ENCODE measurements at places on chromosomes 11 and 22.

- DNase-seq = no peak
These were observed 2.0 kb downstream of the DAGLA start for GRCh38 chr11:61682093-61682732.

DNA sequence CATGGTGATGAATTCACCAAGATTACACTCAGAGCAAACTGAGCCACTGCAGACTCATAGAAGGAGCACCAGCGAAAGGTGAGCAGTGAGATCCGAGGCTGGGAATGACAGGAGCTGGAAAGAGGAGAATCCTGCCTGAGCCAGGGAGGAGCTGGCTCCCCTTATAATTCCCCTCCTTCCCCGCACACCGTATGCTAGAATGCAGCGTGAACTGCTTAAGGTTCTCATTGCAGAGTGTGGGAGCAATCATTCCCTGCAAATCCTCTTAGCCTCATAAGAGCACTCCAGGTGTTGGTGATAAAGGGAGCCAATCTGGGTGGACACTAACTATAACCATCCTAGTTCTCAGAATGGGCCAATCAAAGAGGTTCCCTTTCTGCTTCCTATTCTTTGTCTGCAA, 127.6 kb upstream of the TEAD1 start:
- DNase-seq = no peak

- DNase-seq = no peak
These were observed 145.7 kb upstream of the NECTIN1 start for GRCh38 chr11:119874660-119875238.

- no peak for DNase-seq
These were observed 159.3 kb downstream of the MN1 start for GRCh38 chr22:27642104-27642800.

DNA sequence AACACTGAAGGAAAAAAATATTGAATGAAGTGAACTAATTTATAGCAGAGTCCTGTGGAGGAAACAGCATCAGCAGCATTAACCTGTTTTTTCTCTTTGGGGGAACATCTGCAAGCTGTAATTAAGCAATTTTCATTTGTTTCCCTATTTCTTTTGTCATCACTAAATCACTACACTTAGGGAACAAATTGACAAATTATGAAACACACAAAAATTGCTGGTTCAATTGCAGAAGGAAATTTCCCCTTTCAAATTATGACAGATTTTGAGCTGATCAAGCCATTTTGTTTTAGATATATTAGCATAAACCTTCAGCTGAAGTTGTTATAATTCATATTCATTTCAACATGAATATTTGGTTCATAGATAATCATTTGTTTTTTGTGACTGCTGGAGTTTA, 22.2 kb upstream of the RAG2 start:
- no peak for DNase-seq

- DNase-seq = no peak
These were observed 240.0 kb downstream of the MIAT start for GRCh38 chr22:26897384-26897783.

- DNase-seq = no peak
These were observed 1321.7 kb downstream of the TBC1D22A start for GRCh38 chr22:48084041-48084728.

GRCh38 chr22:37483050-37483449, 3.1 kb downstream of the MFNG start:
- no peak for DNase-seq

- DNase-seq = peak; percentile 28
These were observed 8.6 kb downstream of the DNHD1 start for GRCh38 chr11:6505577-6506240.

GRCh38 chr22:45917146-45917545, 59.8 kb downstream of the WNT7B start:
- DNase-seq = no peak

DNA sequence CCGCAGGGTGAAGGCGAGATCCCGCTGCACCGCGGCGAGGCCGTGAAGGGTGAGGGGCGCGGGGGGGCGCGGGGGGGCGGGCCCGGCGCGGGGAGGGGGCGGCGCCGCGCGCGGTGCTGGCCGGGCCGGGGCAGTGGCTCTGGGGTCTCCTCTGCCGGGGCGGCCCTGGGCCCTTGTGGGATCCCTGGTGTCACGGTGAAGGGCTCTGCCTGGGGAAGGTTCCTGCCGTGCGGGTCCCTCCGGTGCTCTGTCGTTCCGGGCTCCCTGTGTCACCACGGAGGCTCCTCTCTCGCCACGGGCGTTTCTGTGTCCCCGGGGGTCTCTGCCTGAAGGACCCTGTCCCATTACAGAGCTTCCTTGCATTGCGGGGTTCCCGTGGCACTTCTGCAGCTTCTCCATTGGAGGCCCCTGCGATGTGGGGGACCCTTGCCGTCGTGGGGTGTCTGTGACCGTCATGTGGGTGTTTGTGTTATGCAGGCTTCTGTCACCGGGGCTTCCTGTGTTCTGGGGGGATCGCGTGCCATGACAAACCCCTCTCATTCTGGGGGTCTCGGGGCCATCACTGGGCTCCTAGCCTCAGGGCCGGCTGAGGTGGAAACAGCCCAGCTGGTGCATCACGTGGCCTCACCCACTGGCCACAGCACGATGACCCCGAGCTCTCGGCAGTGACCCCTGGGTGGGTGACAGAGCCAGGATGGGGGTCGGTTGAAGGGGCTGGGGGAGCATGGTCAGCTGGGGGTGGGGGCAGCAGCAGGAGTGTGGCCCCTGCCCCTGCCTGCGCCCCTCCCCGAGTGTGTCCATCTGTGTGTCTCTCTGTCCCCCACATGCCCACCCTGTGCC, 25.3 kb downstream of the SHANK3 start:
- no peak for DNase-seq

- DNase-seq = no peak
These were observed 15.3 kb downstream of the MACROD1 start for GRCh38 chr11:64150481-64151239.

DNA sequence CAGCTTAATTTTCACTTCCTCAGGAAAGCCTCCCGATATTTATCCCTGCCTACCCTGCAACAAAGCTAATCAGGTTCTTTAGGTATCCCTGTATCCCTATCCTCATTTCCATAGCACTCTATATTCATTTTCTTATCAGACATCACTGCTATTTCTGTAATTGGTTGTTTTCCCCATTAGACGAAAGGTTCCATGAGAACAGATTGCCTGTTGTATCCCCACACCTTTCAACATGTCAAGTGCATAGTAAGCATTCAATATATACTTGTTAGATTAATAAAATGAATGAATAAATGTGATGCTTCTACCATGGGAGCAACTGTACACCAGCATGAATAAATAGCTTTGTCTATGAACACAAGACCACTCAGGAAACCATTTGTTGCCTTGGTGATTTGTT, 499.8 kb downstream of the DLG2 start:
- no peak for DNase-seq

GRCh38 chr11:3632070-3632660, 9.6 kb downstream of the ART5 start:
- no peak for DNase-seq

- DNase-seq = no peak
These were observed 15.4 kb upstream of the NEFH start for GRCh38 chr22:29464581-29464980.

- DNase-seq = peak; percentile 81
These were observed 52.5 kb downstream of the TPCN2 start for GRCh38 chr11:69101115-69101791.

DNA sequence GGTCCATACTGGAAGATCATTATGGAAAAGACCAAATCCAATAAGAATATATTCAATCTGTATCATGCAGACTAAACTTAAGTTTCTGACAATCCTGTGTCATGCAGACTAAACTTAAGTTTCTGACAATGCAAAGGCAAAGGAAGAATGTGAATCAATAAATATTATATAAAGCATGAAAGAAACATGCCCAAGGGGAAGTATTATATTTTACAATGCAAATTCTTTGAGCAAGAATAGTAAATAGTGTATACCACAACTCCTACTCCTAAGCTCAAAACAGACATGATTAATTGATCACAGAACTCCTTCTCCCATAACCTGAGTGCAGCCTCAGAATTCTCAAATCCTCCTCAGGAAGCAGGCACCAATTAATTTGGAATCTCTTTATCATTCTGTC, 71.3 kb upstream of the BDNF start:
- DNase-seq = no peak

DNA sequence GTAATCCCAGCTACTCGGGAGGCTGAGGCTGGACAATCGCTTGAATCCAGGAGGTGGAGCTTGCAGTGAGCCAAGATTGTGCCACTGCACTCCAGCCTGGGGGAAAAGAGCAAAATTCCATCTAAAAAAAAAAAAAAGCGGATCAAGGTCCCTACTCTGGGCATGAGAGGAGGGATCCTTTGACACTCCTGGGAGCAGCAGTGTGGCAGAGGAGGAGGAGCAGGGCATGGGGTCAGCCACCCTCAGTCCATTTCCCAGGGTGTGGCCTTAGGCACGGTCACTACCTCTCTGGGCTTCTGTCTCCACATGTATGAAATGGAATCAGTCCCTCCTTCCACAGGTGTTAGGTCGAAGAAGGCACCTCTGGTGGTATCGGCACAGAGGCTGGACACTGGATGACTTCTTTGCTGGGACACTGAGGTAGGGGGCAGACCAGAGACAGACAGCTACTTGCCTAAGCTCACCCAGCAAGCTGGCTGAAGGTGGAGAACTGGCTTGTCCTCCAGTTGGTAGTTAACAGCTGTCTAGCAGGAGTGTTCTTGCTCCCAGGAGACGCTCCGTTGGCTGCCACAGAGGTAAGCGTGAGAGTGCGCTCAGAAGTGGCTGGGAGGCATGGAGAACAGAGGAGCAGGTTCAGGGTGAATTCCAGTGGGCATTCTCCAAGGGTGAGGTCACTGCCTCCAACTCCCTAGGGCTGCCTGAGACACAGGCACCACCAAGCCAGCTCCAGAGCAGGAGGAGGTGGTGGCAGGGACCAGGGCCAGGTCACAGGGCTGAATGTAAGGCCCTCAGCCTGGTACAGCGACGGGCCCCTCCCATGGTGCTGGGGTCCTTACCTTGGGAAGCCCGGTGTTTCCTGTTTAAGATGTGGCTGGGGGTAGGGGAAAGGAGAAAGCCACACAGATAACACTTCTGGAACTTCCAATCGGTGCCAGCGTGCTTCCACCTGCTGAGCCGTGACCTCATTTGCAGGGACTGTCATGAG, 19.5 kb downstream of the TXN2 start:
- DNase-seq = no peak

GRCh38 chr11:94504689-94505293, 7.5 kb upstream of the C11orf97 start:
- no peak for DNase-seq

GRCh38 chr22:45507798-45508197, 5.1 kb downstream of the FBLN1 start:
- DNase-seq = no peak

- no peak for DNase-seq
These were observed 85.9 kb downstream of the SBF2 start for GRCh38 chr11:10208131-10208575.

DNA sequence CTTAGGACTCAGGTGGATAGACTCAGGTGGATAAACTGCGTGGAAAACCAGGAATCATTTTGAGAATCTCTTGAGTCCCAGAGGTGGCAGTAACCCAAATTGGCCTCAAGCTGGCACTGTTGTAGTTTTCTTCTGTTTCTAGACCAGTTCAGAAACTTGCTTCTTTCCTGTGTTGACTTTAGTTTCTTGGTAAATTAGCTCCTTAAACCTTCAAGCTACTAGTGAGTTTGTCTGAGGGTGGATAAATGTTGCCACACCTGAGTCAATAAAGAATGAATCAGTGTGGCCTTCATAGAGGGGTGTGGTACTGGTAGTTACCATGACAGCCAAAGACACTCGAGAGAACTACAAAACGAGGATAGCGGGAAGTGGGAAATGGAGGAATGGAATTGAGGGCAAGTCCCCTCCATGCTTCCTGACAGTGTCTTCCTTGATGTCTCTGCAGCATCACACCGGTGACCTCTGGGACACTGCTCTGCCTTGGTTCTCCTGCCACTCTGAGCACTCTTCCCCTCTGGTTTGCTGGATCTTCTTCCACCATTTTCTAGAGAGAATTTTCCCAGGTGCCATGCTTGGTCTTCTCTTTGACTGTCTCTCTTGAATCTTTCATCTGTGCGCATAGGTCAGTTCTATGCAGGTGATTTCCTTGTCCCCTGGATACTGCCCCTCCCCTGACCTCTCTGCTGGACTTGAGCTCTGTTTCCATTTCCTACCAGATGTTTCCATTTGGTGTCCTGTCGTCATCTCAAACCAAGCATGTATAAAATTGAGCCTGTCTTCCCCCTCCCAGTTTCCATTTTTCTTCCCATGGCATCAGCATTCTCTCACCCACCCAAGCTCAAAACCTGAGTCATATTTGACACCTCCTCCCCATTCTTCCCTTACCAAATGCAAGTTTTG, 7.2 kb downstream of the POLD4 start:
- peak; percentile 40 for DNase-seq

DNA sequence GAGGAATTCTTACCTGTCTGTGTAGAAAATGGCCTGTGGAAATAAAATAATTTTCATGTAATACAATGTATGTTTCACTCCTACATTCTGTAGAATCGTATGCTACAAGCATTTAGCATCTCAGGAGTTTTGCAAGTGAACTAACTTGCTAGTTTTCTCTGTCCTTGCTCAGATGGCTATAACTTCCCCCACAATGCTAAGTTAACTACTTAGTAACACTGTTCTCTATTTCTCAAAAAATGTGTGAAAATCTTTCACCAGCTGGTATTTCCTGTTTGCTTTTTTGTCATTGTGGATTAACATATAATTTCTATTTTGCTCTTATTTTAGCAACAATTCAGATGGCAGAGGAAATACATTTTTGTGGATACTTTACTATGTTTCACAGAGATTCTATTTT, 4.4 kb downstream of the OR4S2 start:
- DNase-seq = no peak

DNA sequence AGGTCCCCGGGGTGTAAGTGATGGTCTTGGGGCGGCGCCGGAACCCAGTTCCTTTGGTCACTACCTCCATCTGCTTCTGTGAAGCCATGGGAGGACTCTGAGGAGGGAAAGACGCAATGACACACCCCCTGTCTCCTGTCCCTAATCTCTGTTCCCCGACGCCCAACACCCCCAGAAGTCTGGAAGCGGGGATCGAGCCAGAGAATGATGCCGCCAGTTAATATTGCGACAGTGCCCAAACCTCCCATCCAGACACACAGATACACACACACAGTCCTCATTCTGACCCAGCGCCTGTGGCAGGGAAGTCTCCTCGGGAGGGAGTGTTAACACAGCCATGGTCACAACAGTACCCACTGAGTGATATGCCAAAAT, 352 bp downstream of the C22orf23 start:
- no peak for DNase-seq

- DNase-seq = no peak
These were observed 2.4 kb downstream of the CSDC2 start for GRCh38 chr22:41563051-41563711.

- DNase-seq = no peak
These were observed 359.1 kb downstream of the LUZP2 start for GRCh38 chr11:24855951-24856350.

DNA sequence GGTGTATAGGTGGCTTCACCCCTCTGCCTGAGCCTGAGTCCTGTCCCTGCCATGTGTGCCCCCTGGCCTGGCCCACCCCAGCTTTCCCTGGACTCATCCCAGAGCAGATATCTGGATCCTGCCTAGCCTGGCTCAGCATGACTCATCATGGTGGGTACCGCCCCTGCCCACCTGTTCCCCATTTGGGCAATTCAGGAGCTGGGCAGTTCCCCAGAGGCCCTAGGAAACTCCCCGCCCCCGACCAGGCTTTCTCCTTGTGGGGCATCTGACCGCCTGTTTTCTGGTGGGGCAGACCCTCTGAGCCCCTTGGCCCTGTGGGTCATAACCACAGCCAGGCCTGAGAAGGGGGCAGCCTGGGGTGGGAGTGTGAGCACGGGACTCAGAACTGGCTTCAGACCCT, 4.4 kb downstream of the TSPO start:
- no peak for DNase-seq
